Fibroblast of villous mesenchyme (primary cell): ENCODE measurements at places on chromosomes 3 and 15. TPM values are rescaled to one million over a fixed set of nuclear protein-coding genes. Genes with fewer than 3 reads are reported as not detected.

Gene BDH1
- 4.8 and 5.2 TPM in 2 replicates for total RNA-seq

Gene CD200R1
- under 0.01 TPM in 2 replicates for total RNA-seq

Gene BFSP2
- total RNA-seq: not detected in 2 replicates

Gene IL5RA
- total RNA-seq: not detected in 2 replicates
